ENCODE measurements at places on chromosomes 5 and 9. TPM values are rescaled to one million over a fixed set of nuclear protein-coding genes. Genes with fewer than 3 reads are reported as not detected.

GRCh38 chr9:15531380-15531779 is 20.6 kb upstream of the PSIP1 start:
- H3K4me1 ChIP-seq, result no peaks in the 10 kb centered on the region
- no peak overlapping the region for H3K27ac ChIP-seq

The SHC3 gene
- total RNA-seq, result 13.9 TPM

- H3K4me3 ChIP-seq, result no peak overlapping the region
- peaks cover 28% of the 10 kb centered on the region for H3K4me1 ChIP-seq
- no peaks in the 10 kb centered on the region for H3K27me3 ChIP-seq
- H3K27ac ChIP-seq, result no peak overlapping the region
Measured at GRCh38 chr9:130763331-130764171, 70.0 kb downstream of the EXOSC2 start.

GRCh38 chr9:88892724-88893123 is 98.5 kb upstream of the S1PR3 start:
- H3K27me3 ChIP-seq, result peaks cover 2% of the 10 kb centered on the region
- DNase-seq, result no peak
- no peak overlapping the region for H3K4me3 ChIP-seq
- H3K36me3 ChIP-seq, result no peaks in the 10 kb centered on the region
- 0 out of 2 replicates have a peak, but pooled peaks cover 2% of the 10 kb centered on the region for H3K4me1 ChIP-seq

GRCh38 chr5:60668686-60669304 is 31.2 kb downstream of the DEPDC1B start:
- H3K36me3 ChIP-seq, result no peaks in the 10 kb centered on the region
- no peak overlapping the region for H3K4me3 ChIP-seq
- peak; percentile 41 for DNase-seq
- no peaks in the 10 kb centered on the region for H3K27me3 ChIP-seq

DNA sequence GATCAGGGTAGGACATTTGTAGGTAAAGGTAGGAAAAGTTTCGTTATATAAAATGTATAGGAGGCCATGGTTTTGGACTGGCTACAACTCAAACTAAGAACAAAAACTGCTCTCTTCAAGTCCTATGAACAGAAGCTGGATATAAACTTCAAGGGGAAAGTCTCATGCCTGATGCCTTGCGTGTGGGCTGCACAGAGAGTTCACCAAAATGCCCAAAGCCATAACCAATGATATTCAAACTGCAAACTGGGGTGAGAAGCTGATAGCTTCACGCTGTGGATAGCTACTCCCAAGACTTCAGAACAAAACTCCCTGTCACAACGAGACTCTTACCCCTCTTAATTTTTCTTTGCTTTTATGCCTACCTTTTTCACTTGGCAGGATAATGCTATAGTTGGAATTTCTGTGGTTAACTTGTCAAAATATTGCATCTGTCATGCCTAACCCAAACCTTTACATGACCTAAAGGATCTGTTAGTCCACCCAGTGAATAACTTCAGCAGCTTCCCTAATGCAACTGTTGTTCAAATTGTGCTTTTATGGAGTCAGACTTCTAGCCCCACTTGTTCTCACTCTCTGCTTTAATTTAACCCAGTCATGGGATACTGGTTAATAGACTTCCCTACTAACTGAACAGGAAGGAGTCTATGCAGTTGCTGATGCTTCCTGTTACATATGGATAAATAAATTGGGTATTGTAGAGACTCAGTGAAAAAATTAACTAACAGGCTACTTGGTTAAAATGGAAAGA is 71.9 kb downstream of the SFXN1 start:
- H3K4me1 ChIP-seq, result no peaks in the 10 kb centered on the region
- no peak overlapping the region for H3K4me3 ChIP-seq
- no peak overlapping the region for H3K27ac ChIP-seq
- no peaks in the 10 kb centered on the region for H3K36me3 ChIP-seq
- peaks cover 2% of the 10 kb centered on the region for H3K27me3 ChIP-seq
- DNase-seq, result no peak

- H3K27ac ChIP-seq, result no peak overlapping the region
- no peaks in the 10 kb centered on the region for H3K36me3 ChIP-seq
- H3K4me3 ChIP-seq, result no peak overlapping the region
- no peaks in the 10 kb centered on the region for H3K27me3 ChIP-seq
Measured at GRCh38 chr5:125814119-125814518, 609.1 kb upstream of the GRAMD2B start.

The PCDHB13 gene
- 0.18 TPM for total RNA-seq

DNA sequence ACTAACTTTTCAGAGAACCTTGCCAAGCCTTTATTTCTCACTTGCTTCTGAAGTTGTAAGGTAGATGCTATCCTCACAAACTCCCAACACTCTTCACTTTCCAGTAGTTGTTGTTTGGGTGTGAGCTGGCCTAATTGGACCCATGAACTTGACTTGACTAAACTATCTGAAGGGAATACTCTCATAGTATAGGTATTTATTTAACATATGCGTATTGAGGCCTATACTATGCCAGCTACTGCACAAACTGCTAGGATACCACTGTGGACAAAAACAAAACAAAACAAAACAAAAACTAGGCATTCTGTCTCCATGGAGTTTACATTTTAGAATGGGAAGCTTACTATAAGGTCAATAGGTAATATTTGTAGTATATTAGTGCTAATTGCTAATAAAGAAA is 1.3 kb downstream of the TXNDC8 start:
- H3K4me1 ChIP-seq, result no peaks in the 10 kb centered on the region
- DNase-seq, result no peak
- H3K36me3 ChIP-seq, result no peaks in the 10 kb centered on the region
- no peaks in the 10 kb centered on the region for H3K27me3 ChIP-seq

The PPP3R2 gene
- total RNA-seq, result not detected

GRCh38 chr5:1281038-1281882 is 13.6 kb downstream of the TERT start:
- no peaks in the 10 kb centered on the region for H3K27me3 ChIP-seq
- H3K4me3 ChIP-seq, result no peak overlapping the region
- no peak for DNase-seq
- H3K4me1 ChIP-seq, result no peaks in the 10 kb centered on the region

DNA sequence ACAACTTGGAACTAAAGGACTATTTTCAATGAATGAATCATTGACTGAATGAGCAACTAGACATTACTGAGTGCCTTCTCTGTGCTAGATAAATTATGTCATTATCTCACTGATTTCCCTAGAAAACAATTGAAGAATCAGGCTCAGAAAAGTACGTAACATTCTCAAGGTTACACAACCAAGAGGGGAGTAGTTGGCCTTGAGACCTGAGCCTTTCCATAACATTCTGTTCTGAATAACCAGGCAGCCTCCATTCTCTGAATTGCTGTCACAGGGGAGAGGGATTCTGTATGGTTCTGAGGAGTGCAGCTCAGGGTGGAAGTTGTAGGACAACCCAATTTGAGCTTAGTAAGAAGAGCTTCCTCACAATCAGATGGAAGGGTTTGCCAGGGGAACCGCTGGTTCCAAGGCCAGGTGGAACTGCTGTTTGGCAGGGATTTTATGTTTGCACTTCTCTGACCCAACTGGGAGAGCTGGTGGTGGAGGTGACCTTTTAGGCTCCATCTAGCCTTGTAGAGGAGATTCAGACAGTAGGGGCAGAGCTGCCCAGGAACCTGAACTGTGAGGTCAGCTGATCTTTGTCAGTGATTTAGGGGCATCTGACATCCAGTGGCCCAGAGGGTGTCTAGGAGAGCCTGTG is 16.3 kb downstream of the POLR1E start:
- DNase-seq, result no peak
- no peaks in the 10 kb centered on the region for H3K27me3 ChIP-seq
- peaks cover 58% of the 10 kb centered on the region for H3K36me3 ChIP-seq
- no peak overlapping the region for H3K4me3 ChIP-seq
- no peaks in the 10 kb centered on the region for H3K4me1 ChIP-seq

DNA sequence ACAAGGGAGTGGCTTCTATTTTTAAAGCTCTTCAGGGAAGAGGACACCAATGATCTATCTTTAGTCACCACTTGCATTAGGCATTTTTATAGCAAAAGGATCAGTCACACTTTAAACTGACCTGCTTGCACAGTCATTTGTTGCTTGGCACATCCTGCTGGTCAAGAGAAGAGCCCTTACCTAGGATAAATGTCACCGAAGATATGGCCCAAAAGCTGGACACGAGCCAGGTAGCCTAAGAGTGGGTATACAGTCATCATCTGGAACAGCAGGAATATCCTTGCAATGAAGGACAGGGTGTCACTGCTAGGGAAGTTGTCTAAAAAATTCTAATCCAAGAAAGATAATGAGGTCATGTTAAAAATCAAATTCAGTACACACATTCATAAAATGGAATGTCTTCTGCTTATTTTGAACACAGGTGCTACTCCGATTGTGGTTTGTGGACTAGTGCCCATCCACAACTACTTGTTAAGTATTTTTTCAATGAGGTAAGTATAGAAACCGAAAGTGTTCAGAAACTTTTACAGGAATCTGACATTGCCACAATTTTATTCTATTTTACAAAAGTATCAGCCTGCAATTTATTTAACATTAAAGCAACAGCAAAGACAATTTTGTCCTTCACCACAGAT is 78.4 kb downstream of the SLC38A9 start:
- no peak overlapping the region for H3K27ac ChIP-seq
- no peaks in the 10 kb centered on the region for H3K36me3 ChIP-seq
- peak; percentile 55 for DNase-seq
- no peaks in the 10 kb centered on the region for H3K27me3 ChIP-seq
- H3K4me1 ChIP-seq, result peaks cover 8% of the 10 kb centered on the region

The RMRP gene
- 13,690 TPM for total RNA-seq

The NDUFB6 gene
- 24.2 TPM for total RNA-seq

DNA sequence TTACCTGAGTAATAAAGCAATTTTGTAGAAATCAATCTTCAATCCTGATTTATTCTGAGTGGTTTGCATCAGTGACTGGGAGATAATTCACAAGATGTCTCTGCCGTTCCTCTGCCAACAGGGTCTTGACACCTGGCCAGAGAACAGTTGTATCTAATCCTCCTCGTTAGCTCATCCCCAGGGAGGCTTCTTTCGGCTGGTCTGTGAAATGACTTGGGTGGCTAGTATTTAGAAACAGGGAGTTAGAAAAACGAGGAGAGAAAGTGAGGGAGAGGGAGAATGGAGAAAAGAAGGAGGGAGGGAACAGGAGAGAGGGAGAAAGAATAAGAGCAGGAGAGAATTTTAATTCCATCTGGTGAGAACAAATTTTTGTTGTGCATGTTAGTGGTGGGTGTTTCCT is 600.2 kb upstream of the TLE4 start:
- H3K4me1 ChIP-seq, result no peaks in the 10 kb centered on the region
- no peak overlapping the region for H3K27ac ChIP-seq
- no peak for DNase-seq

DNA sequence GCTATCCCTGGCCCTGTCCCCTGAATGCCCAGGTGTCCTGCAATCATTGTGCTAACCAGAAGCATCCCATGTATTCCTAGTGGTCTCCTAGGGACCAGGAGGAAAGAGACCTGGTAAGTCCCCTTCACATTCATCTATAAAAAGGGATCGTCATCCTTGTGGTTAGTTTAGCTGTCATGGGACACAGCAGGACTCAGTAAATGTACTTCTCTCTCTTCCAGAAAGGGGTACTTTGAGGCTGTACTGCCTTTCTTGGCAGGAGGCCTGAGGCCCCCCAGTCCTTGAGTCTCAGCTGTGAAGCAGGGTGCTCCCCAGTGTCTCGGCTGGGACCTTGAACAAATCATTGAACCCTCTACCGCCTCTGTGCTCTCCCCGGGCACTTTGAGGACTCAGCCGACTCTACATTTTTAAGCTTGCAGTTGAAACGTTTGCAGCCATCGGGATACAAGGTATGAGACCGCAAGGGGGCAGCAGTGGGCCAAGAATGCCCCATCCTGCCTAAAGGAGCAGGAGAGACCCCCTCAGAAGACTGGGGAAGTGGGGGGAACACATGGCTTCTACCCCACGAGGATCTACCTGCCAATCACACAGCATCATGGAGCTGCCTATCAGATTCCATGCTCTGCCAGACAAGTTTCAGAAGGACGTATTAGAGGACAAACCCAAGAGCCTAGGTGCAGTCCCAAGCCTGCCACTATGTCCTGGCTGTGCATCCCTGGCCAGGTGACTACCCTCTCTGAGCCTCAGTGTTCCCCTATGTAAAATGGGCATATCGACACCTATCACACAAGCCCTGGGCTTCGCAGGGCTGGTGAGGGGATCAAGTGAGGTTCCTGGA is 2.4 kb upstream of the PHYKPL start:
- H3K27me3 ChIP-seq, result no peaks in the 10 kb centered on the region
- peaks cover 4% of the 10 kb centered on the region for H3K36me3 ChIP-seq
- peak; percentile 41 for DNase-seq
- no peak overlapping the region for H3K4me3 ChIP-seq
- H3K27ac ChIP-seq, result no peak overlapping the region

- no peak overlapping the region for H3K27ac ChIP-seq
- no peaks in the 10 kb centered on the region for H3K4me1 ChIP-seq
- no peaks in the 10 kb centered on the region for H3K27me3 ChIP-seq
- H3K36me3 ChIP-seq, result no peaks in the 10 kb centered on the region
Measured at GRCh38 chr9:107351382-107352045, 68.4 kb downstream of the RAD23B start.

DNA sequence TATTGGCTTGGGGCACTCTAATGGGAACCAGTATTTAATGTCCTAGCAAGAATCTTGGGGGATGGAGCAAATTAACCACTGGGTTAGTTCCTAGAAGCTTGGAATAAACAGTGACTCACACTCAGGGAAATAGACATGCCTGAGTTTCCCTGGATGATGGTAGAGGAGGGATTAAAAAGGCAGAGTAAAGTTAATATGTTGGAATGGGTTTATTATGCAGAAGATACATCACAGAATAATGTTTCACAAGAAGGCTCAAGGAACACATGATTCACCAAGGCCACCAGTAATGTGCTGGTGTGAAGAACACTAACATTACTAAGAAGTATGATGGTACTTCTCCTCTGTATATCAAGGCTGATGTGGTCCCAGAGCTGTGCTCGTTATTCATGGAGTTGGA is 752.9 kb upstream of the SEMA6A start:
- H3K36me3 ChIP-seq, result no peaks in the 10 kb centered on the region
- no peaks in the 10 kb centered on the region for H3K4me1 ChIP-seq
- no peak overlapping the region for H3K27ac ChIP-seq
- no peaks in the 10 kb centered on the region for H3K27me3 ChIP-seq

DNA sequence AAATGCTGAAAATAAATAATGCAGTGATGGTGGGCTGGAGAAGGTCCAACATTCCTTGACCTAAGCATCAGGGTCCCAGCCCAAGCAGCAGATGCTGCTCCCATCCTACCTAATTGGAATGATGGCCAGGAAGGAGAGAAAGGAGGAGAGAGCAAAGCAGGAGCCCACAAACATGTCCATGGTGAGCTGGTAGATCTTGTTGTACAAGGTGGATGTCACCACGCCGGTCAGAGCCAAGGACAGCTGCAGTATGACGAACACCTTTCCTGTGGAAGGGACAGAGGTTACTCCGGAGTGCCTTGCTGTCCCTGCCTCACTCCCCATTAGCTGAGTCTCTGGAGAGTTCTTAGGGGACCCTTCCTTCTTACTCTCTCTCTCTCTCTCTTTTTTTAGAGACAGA is 4.3 kb downstream of the SLC46A2 start:
- no peak overlapping the region for H3K4me3 ChIP-seq
- peaks cover 3% of the 10 kb centered on the region for H3K4me1 ChIP-seq
- DNase-seq, result no peak
- no peaks in the 10 kb centered on the region for H3K36me3 ChIP-seq
- no peak overlapping the region for H3K27ac ChIP-seq
